Omental fat pad (tissue), 4 donors: ENCODE measurements at places on chromosomes 3 and 15. TPM values are rescaled to one million over a fixed set of nuclear protein-coding genes. Genes with fewer than 3 reads are reported as not detected.

Gene SLC9C1
- total RNA-seq, result 1.9 TPM

GRCh38 chr3:53665608-53666425, 171.4 kb downstream of the CACNA1D start:
- DNase-seq, result no peak

DNA sequence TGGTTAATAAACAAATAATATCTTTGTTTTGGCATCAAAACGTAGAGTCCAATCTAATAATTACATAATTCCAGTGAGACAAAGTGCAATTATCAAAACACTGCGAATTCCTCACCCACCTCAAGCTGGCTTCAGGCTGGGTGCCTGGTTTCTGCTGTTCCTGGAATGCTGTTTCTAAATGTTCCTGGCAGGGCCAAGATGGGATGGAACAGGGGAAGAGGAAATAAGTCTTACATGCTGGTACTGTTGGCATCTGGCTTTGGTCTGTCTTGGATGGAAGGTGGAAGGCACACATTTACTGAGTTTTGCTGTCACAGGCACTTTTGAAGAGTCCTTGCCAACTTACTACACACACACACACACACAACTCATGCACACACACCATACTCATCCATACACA, 101.9 kb upstream of the SLCO3A1 start:
- DNase-seq, result no peak

Gene LDHAL6B
- not detected for total RNA-seq

- no peak for DNase-seq
Measured at GRCh38 chr3:78906245-78906644, 861.6 kb downstream of the ROBO1 start.

GRCh38 chr3:191094057-191094845, 104.8 kb upstream of the OSTN start:
- no peak for DNase-seq

- DNase-seq, result peak; percentile 95
Measured at GRCh38 chr15:52078876-52079700, 33.5 kb downstream of the BCL2L10 start.

GRCh38 chr15:93025625-93025982, 63.4 kb downstream of the RGMA start:
- no peak for DNase-seq

DNA sequence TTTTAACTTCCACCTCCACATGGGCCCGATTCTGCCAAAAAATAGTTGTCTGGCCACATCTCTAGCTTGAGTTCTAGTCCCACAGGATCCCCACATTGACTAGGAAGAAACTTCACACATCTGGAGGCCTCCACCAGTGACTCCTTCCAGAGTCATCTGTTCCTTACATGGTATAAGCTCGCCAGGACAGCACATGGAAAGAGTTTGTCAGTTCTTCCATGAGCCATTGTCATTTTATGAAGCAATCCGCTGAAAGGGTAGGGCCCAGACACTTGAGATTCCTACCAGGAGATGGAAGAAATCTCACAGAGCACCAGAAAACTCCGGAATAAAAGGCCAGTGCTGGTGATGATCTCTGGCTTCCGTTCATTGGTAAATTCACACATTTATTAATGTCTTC, 350.5 kb upstream of the ICE2 start:
- DNase-seq, result no peak

GRCh38 chr3:146421819-146422759, 47.3 kb downstream of the PLSCR2 start:
- no peak for DNase-seq

GRCh38 chr15:68300115-68300940, 22.8 kb downstream of the FEM1B start:
- no peak for DNase-seq

- DNase-seq, result no peak
Measured at GRCh38 chr3:151477591-151478334, 16.9 kb upstream of the IGSF10 start.

Gene THRB
- total RNA-seq, result 18.6 TPM
